ENCODE measurements at places on chromosomes 1 and 21. TPM values are rescaled to one million over a fixed set of nuclear protein-coding genes. Genes with fewer than 3 reads are reported as not detected.

Gene LRRC39
- 0.15 TPM for total RNA-seq

Gene RSPO1
- total RNA-seq: 0.17 TPM

Gene RAB4A
- 35.8 TPM for total RNA-seq

Gene RAB7B
- total RNA-seq: 3.4 TPM

Gene TLCD4
- total RNA-seq: 0.84 TPM

Gene CTSE
- not detected for total RNA-seq

Gene CD1D
- total RNA-seq: 0.67 TPM

Gene KANK4
- not detected for total RNA-seq

Gene PLPPR4
- under 0.01 TPM for total RNA-seq

Gene SLC2A5
- not detected for total RNA-seq

Gene IGFN1
- total RNA-seq: not detected

Gene CFAP141
- total RNA-seq: not detected

Gene DRAXIN
- 0.17 TPM for total RNA-seq

Gene HSF2BP
- 0.45 TPM for total RNA-seq

Gene AVPR1B
- total RNA-seq: not detected

Gene UTS2
- total RNA-seq: 0.17 TPM

Gene CSF3R
- not detected for total RNA-seq

Gene CCDC17
- under 0.01 TPM for total RNA-seq

Gene EPHA8
- total RNA-seq: not detected

Gene NBPF4
- not detected for total RNA-seq

Gene OR2T33
- not detected for total RNA-seq

Gene CYP4A22
- not detected for total RNA-seq

Gene OLFML2B
- total RNA-seq: 3.0 TPM

Gene MYOC
- total RNA-seq: not detected

Gene UBE2U
- not detected for total RNA-seq

Gene KCNT2
- 1.6 TPM for total RNA-seq

Gene DDX20
- total RNA-seq: 12.6 TPM

Gene MARCKSL1
- 103 TPM for total RNA-seq

Gene GPX7
- total RNA-seq: 55.5 TPM

Gene KRTAP21-2
- total RNA-seq: not detected

Gene AMY2B
- 1.6 TPM for total RNA-seq

Gene CD5L
- not detected for total RNA-seq

Gene GBP7
- total RNA-seq: not detected

Gene FCGR3A
- not detected for total RNA-seq

Gene PROX1
- total RNA-seq: not detected
